ENCODE measurements at places on chromosomes 12 and 14.

GRCh38 chr12:113149361-113150150 lies at the start of gene CFAP73:
Gene CFAP73 (plus strand): TSS chr12:113149724. CDS start chr12:113149858, 134 bp downstream.
- DNase-seq = no peak

GRCh38 chr12:108827941-108828340 lies 29.4 kb downstream of the SSH1 start:
- no peak for DNase-seq

DNA sequence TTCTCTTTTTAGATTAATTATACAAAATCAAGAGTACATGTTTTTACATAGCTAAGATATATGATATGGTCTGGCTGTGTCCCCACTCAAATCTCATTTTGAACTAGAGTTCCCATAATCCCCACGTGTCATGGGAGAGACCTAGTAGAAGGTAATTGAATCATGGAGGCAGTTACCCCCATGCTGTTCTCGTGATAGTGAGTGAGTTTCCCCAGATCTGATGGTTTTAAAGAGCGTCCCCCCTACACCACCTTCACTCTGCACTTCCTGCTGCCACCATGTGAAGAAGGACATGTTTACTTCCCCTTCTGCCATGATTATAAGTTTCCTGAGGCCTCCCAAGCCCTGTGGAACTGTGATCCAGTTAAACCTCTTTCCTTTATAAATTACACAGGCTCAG lies 21.4 kb upstream of the DRAM1 start:
- DNase-seq = no peak

DNA sequence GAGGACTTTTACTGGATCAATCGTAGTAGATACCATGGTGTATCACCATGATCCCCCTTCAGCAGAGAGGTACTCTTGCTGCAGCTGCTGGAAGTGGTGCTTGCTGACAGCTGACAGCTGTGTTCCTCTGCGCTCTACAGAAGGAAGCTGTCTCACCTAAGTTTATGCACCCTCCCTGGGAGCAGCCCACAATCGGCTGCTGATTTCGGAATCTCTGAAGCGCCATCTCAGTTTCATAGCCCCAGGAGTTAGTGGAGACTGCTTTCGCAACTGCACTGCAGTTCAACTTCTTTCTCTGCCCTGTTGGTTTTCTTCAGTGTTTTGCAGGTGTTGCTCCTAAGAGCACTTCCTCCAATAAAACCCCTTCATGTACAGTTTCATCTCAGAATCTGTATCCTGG lies 237.9 kb downstream of the PAWR start:
- DNase-seq = no peak

DNA sequence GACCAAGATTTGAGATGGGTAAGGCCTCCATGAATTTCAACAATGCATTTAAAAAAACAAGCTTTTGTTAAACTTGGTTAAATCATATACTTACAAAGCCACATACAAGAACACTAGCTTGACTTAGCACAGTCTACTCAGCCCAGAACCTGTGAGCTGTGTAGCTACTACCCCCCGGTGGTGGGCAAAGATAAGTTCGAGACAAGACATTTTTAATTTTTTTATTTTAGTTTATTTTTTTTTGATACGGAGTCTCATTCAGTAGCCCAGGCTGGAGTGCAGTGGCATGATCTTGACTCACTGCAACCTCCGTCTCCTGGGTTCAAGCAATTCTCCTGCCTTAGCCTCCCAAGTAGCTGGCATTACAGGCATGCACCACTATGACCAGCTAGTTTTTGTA lies 3.7 kb upstream of the NECAP1 start:
- DNase-seq = no peak

DNA sequence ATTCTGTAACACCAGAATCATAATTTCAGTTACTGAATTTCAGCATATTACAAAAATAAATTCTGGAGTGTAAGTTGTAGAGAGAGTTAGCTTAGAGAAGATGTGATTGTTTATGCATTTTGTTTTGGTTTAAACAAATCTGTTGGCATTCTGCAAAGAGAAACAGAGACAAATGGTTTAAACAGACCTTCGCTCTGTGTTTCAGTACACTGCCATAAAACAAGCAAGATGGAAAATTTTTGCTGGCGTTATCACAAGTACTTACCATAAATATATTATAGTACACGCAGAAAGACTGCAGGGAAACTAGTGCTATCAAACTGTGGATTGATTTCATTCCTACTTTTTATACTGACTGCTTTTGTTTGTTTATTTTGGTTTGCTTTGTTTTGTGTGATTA lies 850.3 kb upstream of the FOXG1 start:
- no peak for DNase-seq

DNA sequence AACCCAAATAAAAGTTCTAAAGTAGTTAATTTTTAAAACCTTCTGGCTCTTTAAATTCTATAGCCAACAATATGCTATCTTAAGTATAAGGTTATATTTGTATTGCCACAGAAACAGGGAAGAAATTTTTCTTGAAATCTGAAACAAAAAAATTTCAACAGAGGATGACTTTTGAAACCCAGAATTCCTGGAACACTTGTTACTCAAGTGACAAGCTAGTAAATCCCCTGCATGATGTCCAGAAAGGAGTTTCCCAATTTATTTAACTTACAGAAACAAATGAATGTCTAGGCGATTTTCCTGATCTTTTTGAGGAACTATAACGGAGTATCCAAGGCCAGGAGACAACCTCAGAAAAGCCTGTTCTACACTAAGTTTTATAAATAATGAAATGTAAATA lies 69.6 kb downstream of the SLC41A2 start:
- no peak for DNase-seq

GRCh38 chr14:56046996-56047395 lies 71.2 kb upstream of the PELI2 start:
- DNase-seq = no peak
